ENCODE measurements at places on chromosomes 1 and 21.

- DNase-seq: no peak
Observed at GRCh38 chr1:81330111-81330510, 470.6 kb upstream of the ADGRL2 start.

GRCh38 chr1:36705629-36706028, 222.9 kb upstream of the CSF3R start:
- DNase-seq: no peak

- no peak for DNase-seq
Observed at GRCh38 chr1:181250038-181250437, 161.5 kb downstream of the IER5 start.

DNA sequence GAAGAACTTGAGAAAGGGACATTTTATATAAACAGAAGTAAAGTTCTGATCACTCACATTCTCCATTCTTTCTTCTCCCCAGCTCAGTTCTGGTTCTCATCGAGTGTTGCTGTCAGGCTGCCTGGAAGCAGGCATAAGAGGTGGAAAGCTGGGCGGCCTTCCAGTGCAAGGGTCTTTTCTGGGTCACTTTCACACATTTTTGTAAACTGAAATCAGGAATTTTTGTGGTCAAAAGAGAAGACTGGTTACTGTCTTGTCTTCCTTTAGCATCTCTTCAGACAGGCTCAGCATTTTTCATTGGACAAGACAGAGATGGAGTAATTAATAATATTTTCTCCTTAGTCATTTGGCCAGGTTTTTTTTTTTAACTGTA, 93.7 kb downstream of the CTH start:
- DNase-seq: no peak

- peak; percentile 90 for DNase-seq
Observed at GRCh38 chr1:25549273-25550154, 6.1 kb downstream of the LDLRAP1 start.

DNA sequence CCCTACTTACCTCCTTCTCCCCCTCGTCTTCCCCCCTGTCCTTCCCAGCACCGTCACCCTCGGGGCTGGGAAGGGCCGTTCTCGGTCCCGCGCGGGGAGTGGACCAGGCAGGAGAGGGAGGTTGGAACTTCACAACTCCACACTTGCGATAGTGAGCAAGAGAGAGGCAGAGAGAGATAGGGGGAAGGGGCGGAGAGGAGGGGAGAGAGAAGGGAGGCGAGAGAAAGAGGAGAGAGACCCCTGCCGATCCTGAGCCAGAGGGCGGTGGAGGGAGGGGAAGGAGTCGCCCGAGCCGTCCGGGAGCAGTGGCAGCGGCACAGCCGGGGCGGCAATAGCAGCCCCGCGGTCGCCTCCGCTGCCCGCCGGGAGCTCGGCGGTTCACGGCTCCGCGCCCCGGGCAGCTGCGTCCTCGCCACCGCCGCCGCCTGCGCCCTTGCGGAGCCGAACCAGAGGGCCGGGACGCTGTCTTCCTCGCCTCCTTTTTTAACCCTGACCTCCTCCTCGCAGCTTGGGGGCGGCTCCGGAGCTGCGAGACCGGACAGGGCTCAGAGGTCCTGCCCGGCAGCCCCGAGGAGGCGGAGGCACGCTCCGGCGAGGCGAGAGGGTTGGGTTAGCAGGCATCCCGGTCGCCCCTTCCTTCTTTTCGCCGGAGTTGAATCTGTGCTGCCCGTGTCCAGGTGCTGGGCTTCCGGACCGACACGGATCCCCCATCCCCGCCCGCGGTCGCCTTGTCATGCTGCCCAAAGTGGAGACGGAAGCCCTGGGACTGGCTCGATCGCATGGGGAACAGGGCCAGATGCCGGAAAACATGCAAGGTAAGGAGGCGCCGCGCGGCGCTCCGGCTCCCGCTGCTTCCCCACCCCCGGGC, 11.7 kb downstream of the NR5A2 start:
- peak; percentile 47 for DNase-seq

DNA sequence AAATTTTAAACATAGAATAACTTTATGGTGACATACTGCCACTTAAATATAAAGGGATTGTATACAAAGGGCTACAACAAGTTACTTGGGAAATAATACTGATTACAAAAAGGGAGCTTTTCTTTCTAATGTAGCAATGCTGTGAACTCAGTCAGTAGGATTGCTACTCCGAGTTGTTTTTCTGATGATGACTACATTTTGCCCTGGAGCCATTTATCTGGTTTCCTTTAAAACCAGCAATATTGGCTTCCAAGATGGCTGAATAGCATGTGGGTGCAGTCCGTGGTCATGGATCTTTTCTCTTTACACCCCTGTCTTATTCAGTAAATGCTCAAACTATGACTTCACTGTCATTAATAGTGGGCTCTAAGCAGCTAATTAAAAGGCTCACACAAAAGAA, 92.6 kb upstream of the NEK7 start:
- DNase-seq: no peak

GRCh38 chr1:8458607-8459006, 140.7 kb downstream of the SLC45A1 start:
- no peak for DNase-seq

GRCh38 chr1:53295295-53295694, 32.6 kb downstream of the LRP8 start:
- no peak for DNase-seq

DNA sequence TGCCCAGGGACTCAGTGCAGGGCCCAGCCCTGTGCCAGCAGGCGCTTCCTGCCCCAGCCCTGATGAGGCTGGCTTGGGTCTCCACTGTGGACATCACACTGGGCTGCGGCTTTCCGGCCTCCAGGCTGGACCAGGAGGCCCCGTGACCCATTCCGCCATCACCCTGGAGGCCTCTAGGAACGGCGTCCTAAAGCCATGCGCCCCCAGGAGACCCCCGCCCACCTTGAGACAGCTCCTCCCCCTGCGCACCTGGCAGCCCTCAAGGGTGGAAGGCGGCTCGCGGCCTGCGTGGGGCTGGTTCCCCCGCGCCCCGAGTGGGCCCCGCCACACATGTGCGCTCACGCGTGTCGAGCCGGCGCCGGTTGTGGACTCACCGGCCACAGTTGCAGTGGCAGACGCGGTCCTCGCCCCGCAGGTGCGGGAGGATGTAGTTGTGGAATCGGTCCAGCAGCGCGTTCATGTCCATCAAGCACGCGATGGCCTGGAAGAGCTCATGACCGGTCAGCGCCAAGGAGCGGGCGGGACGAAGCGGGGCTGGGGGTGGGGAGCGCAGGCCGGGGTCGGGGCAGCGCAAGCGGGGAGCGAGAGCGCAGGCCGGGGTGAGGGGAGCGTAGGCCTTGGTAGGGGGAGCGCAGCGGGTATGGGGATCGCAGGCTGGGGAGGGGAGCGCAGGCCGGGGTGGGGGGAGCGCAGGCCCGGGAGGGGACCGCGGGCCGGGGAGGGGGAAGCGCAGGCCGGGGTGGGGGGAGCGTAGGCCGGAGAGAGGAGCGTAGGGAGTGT, 924 bp downstream of the TMEM240 start:
- DNase-seq: no peak

DNA sequence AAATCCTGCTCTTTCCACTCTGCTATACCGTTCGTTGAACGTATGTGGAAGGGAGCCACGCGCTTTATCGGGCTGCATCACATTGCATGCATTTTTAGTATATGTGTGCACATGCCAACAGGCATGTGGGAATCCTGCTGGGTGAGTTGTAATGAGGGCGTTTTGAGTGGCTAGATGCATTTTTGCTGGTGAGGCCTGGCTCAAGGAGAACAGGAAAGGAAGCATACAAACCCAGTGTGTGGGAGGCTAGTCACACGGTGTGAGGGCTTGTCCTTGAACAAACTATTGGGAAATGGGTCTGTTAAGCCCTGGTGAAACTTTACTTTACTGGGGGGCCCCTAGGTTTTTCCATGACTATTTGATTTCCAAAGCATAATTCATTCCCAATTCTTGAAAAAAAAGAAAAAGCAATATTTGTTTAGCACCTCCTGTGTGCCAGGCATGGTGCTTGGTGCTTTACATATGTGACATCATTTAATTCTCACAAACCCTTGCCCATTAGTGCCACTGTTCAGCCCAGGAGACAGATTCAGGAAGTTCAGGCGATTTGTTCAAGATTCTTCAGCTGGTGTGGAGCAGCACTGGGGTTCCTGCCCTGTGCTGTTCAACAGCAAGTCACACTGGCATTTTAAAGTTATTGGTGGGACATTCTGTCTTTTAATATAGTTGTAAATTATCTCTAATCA, 25.6 kb upstream of the JUN start:
- DNase-seq: no peak

- DNase-seq: peak; percentile 67
Observed at GRCh38 chr1:42380586-42381279, at the start of gene RIMKLA. TSS of gene RIMKLA (plus strand) at chr1:42380792. CDS start at chr1:42380935, 143 bp downstream.

- no peak for DNase-seq
Observed at GRCh38 chr21:24899138-24899537, 708.1 kb downstream of the MRPL39 start.

DNA sequence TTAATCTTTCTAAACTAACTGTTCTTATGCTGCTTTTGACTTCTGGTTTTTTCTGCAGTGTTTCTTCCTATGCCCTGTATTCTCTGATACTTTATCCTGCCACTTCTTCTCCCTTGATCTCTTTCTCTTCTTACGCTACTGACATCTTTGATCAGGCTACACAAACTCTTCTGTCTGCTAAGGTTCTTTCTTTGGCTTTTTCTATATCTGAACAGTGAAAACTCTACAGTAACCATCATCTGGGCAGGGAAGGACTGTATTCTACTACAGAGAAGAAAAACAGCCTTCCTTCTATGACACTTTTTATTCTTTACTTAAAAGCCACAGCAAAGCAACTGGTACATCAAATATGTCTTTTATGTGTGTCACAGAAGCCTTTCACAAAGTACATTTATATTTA, 7.4 kb upstream of the NEXN start:
- DNase-seq: no peak

GRCh38 chr21:15592271-15592860, 137.4 kb upstream of the USP25 start:
- no peak for DNase-seq

- DNase-seq: no peak
Observed at GRCh38 chr1:198304431-198304830, 147.6 kb downstream of the NEK7 start.

- DNase-seq: no peak
Observed at GRCh38 chr1:53737648-53738204, 1.2 kb downstream of the GLIS1 start.

- DNase-seq: no peak
Observed at GRCh38 chr1:117782056-117782455, 147.4 kb downstream of the GDAP2 start.

DNA sequence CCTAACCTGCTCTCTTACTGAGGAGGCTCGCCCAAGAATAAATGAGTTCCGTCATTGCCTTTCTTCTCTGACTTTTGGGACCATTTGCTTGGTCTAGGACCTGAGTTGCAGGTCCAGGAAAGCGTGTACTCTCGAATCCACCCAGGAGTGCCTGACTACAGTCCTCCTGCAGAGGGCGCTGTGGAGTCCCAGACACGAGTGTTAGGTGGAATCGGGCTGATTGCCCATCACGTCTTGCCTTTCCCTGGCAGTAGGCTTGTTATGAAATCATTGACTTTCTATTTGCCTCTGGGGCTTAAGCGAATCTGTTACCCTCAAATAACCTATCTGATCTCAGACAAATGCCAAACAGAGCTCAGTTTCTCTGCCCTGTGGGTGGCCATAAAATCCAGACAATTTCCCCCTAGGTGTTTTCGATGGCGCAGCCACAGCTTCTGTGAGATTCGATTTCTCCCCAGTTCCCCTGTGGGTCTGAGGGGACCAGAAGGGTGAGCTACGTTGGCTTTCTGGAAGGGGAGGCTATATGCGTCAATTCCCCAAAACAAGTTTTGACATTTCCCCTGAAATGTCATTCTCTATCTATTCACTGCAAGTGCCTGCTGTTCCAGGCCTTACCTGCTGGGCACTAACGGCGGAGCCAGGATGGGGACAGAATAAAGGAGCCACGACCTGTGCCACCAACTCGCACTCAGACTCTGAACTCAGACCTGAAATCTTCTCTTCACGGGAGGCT, at the start of gene IL20:
TSS of gene IL20 (plus strand) at position 685 of the 733 bp plus-strand sequence. CDS start 230 bp downstream, outside the sequence.
- DNase-seq: peak; percentile 84

DNA sequence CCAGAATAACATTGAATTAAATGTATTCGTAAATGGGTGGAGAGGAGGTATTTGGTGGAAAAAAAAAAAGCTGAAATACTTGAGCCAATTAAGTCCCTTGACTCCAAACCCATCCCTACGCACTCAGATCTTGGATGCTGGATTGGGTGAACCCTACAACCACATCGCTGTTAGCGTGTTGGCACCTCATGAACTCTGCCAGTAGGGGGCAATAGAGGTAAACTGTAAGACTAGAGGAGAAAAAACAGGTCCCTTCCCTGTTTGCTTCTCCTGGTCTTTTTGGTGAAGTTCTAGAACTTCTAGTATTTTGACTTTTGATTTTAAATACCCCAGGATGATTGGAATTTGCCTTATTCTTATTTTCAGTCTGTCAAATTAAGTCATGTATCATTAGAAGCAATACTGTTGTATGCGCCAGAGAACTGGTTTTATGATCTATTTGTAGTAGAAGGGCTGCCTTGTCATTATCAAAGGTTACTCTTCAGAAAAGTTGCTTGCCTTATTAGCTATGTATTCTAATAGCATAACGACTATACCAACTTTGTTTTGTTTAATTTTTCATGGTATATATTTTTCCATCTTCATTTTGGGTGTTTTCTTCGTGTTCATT, 1.9 kb upstream of the OR13G1 start:
- DNase-seq: peak; percentile 58
